Inflammatory macrophage (primary cell): ENCODE measurements at places on chromosomes 6 and 20.

DNA sequence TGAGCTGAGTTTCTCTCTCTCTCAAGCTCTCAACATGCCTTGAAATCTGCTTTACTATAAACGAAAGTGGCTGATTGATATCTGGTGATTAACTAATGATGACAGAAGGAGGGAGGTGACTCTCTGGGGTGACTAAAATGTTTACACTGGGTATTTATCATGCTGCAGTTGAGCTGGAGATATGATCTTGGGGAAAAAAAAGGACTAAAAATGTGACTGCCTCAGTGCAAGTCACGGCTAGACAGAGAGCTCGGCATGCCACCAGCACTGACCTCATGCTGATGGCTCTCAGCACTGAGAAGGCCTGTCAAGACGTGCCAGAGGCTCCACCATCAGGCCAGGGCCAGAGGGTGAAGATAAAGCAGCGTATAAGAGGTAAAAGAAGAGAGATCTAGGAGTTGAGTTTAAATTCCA is 103.1 kb upstream of the SPACA1 start:
- DNase-seq, result no peak

DNA sequence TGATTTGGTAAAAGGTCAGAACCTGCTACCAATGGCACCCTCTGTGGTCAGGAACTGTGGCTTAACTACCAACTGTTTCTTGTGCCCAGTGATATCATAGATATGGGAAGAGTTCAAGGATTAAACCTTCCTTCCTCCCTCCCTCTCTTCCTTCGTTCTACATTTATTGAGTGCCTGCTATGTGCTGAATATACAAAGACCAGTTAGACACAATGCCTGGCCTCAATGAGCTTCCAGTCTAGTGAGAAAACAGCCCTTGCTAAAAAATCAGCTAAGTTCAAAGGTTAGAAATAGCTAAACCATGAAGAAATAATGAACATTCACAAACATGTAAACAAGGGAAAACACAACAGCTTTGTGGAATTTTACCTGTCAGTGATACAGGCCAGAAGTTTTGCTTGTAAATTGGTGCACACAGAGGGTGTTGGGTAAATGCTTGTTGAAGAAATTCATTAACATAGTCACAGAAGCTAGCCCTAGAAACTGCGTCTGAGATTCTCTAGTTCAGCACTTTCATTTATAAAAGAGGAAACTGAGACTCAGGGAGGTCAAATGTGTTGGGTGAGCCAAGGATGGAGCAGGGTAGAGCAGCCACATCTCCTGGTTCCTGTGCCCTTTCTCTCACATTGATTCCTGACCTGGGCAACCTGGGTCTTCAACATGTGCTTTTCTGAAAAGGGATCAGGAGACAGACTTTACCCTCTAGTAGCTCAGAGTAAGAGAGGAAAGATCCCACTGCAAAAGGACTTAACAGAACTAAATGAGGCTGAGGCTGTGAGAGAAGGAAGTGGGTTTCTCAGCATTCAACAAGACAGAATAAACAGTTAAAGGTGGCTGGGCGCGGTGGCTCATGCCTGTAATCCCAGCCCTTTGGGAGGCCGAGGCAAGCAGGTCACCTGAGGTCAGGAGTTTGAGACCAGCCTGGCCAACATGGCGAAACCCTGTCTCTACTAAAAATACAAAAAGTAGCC is 14.4 kb upstream of the FOXO3 start:
- no peak for DNase-seq

- DNase-seq, result no peak
Measured at GRCh38 chr20:17108896-17109295, 117.9 kb upstream of the PCSK2 start.

GRCh38 chr6:133487174-133487573 is 246.0 kb downstream of the EYA4 start:
- no peak for DNase-seq

DNA sequence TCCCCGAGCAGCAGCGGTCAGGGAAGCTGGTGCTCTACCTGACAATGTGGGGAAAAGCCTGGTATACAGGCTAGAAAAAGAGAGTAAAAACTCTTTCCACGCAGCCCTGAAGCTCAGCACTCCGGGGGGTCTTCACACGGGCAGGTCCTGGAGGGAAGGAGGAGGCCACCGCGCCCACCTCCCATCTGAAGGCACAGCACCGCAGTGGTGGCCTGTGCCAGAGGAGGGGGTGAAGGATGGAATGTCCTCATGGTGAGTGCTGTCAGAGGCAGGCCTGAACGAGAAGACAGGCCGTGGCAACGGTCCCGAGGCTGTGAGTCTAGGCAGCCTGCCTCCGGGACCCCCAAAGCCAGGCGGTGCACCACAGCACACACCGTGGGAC is 5.8 kb downstream of the SLC2A4RG start:
- DNase-seq, result no peak
